HAP-1 (cell line): ENCODE measurements at places on chromosomes 4 and X.

- no peak for DNase-seq
These were observed 139.9 kb downstream of the CAMK2D start for GRCh38 chr4:113621633-113622032.

GRCh38 chrX:9476810-9477575, 12.1 kb downstream of the TBL1X start:
- DNase-seq, result no peak

DNA sequence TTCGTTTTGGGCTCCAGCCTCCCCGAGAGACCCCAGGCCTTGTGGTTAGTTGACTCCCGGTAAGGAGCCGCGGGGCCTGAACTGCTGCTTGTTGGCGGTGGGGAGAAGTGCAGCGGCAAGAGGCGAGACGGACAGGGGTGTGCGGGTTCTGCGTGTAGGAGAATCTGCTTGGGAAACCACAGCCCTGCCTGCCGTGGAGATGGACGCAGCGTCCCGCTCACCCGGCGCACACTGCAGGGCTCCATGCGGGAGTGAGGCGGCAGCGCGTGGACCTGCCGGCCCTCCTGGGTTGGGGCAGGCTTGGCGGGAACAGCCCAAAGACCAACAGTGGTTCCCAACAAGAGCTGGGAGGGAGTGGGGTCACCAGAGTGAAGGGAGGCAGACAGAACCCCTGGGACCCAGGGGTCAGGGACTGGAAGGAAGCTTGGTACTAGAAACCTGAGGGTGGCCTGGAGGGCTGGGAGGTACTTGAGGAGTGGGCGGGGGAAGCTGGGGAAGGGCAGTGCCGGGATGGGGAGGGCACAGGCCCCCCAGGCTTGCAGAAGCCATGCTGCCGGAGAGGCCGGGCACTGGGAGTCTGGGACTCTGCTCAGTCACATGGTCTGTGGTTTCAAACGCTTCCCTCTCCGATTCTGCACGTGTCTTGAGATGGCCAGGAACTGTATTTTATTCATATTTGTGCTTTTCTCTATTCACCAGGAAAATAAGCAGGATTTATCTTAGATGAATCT, 70.8 kb downstream of the RGS12 start:
- DNase-seq, result no peak

DNA sequence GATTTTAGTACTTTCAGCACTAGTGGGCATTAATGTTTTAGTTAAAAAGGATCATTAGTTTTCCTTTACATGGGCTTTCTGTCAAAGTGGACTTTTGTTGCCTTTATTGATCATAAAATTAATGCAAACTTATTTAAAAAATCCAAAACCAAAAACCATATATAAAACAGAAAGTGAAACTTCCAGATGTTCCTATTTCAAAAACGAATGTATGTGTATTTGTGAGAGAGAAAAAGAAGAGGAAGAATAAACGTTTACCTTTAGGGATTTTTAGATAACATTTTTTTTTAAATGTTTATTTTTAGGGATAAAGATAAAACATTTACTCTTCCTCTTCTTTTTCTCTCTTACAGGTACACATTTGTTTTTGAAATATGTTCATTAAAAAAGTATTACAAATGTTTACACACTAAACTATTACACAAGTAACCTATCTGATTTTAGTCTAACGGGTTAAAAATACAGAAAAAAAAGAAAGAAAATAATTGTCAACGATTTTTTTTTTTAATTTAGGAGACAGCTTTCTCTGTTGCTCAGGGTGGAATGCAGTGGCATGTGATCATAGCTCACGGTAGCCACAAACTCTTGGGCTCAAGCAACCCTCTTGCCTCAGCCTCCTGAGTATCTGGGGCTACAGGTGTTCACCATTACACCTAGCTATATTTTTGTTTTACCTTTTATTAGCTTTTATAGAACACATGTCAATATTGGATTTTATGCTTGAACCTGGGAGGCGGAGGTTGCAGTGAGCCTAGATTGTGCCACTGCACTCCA, 16.8 kb upstream of the COX18 start:
- DNase-seq, result no peak

DNA sequence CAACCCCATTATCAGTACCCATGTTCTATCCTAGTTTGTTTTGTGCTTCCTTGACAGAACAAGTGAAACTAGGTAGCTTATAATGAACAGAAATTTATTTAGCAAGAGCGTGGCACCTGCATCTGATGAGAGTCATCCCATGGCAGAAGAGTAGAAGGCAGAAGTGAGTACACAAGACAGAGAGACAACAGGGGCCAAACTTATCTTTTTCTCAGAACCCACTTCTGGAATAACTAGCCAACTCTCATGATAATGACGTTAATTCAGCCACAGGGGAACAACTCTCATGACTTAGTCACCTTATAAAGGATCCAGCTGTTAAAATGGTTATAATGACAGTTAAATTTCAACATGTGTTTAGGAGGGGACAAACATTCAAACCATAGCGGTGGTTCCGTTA, 644.9 kb downstream of the TECRL start:
- DNase-seq, result no peak

- DNase-seq, result no peak
These were observed 97.0 kb upstream of the STIM2 start for GRCh38 chr4:26763648-26764047.

- no peak for DNase-seq
These were observed 2441.7 kb downstream of the ARAP2 start for GRCh38 chr4:33802578-33802977.

GRCh38 chrX:119735467-119735866, 22.9 kb upstream of the SOWAHD start:
- DNase-seq, result no peak

DNA sequence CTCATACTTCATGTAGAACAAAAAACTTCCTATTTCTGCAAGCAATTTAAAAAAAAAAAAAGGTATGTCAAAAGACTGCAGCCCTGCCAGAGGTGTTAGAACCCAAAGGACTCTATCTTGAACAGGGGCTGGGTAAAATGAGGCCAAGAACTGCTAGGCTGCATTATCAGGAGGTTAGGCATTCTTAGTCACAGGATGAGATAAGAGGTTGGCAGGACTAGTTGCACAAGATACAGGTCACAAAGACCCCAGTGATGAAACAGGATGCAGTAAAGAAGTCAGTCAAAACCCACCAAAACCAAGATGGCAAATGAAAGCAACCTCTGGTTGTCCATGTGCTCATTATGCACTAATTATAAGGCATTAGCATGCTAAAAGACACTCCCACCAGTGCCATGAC, 104.1 kb downstream of the ANOS1 start:
- DNase-seq, result no peak

GRCh38 chrX:119880552-119881437, 9.2 kb downstream of the NDUFA1 start:
- peak; percentile 64 for DNase-seq

- no peak for DNase-seq
These were observed 85.1 kb downstream of the PDGFC start for GRCh38 chr4:156886481-156886880.

- peak; percentile 94 for DNase-seq
These were observed 1.5 kb downstream of the DCUN1D4 start for GRCh38 chr4:51844153-51845054.

DNA sequence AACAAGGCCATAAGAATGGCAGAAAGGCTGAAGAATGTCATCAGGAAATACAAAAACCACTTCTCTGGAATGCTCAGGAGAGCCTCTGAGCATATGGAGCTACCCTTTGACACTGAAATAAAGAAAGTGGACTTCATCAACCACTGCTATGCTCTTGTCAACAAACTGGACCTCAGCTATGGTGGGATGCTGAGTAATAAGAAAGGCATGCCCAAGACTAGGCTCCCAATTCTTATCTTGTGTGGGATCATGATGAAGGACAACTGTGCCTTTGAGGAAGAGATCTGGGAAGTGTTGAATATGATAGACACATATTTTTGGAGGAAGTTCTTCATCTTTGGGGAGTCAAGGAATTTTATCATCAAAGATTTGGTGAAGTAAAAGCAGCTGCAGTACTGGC, 86.9 kb upstream of the MAGEB16 start:
- DNase-seq, result no peak

DNA sequence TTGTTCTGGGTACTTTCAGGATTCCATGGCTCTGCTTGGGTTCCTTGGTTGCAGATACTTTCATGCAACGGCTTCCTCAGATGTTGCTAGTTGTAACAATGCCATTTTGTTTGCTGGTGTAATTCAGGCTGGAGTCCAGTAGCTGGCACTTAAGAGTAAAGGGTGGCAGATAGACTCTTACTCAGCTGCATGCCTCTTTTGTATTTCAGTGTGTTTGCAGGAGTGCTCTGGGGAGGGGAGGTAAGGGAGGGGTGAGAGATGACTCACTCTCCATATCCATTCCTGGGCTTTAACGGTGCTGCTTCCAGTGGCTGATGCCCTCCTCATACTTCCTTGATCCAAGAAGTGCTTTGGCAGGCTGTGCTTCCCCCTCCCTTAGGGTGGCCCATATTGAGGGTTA, 155.2 kb downstream of the ZNF330 start:
- DNase-seq, result no peak

DNA sequence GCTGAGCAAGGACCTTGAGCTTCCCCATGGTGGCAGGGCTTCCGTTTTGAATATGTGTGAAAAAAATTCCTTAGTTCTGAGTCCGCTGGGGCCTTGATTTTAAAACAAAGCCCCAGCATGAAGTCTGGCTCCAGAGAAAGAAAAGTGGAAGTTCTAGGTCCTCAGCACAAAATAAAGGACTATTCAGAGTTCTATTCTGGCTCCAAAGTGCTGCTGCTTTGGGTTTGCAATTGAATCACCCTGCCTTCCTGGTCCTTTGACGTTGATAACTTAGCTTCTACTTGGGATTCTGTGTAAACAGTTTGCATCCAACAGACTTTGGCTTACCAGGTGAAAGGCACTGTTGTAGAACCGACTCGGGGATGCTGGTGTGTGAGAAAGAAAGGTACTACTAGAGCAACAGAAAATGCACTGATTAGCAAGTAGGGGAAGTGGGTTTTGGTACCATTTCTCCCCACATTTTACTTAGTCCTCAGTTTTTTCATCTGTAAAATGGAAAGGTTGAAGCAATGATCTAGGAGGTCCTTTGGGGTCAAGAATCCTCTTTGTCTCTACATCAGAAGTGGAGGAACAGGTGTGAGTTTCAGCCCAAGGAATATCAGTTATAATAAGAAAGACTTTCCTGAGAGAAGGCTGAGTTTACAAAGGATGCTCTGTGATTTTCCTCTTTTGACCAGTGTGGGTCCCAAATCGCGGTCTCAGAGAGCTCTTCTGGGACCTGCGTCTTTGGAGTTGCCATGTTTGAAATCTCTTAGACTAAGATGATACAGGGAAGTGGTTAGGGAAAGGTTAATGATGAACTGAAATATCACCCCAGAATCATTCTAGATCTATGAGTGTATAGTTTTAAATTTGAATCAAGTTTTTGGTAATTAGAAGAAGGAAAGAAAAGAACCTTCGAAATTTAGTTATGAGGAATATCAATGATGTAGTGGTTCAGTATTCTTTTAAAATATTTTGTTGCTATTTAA, 28.2 kb downstream of the IGFBP7 start:
- DNase-seq, result no peak

DNA sequence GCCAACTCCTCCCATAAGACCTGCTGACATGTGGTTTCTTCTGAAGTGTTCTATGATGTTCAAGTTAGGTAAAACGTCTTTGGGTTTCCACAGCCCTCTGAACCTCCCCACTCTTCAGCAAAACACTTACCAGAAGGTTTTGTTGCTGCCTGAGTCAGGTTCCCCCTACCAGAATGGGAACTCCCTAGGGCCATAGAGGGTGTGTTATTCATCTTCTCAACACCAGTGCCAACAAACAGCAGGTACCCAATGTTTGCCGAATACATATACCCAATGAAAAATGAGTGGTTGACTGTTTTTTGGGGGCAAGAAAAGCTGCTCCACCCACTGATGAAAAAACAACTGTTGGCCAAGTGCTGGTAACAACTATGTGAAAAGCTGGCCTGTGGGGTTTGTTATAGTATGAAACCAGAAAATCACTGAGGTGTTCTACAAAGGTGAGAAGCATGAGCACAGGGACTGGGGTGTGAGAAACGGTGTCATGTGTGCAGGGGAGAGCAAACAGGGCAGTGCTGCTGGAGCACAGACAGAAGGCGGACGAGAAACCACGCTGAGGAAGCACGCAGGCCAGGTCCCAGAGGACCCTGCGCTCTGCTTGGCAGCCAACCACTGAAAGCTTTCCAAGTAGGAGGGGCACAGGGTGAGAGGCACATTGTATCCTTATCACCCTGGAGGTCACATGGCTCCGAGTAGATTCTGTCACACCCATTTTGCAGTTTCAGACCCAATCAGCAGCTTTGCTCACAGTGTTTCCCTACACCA, 28.8 kb downstream of the ATP8A1 start:
- no peak for DNase-seq

DNA sequence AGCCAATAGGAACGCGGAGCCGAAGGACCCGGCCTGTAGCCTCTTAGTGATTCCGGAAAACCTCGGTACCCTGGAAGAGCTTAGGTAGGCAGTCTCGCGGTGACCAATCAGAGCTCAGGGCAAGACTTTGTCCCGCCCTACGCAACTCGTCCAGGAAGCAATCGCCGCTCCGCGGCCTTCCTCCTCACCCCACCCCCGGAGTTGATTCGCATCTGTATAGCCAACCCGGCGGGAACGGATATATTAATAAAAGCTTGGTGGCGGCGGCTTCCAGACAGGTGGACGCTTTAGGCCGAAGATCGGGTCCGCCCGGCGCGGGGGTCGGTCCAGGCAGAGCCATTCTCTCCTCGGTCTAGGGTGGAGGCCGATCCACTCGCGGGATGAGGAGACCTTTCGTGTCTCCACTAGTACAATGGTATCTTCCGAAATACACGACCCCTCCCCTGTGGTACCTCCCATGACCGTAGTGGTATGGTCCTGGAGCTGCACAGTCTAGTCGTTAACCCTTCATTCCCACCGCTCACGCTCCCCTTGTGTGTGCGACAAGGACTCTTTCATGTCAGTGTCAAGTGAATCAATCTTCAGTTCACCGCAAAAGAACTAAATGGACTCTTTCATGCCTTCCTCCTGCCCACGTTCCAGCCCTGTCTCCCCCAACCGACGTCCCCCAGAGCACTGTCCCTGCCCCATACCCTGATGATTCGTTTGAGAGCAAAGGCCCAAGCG, 24.2 kb upstream of the GLOD5 start:
- DNase-seq, result peak; percentile 97

- DNase-seq, result no peak
These were observed 68.1 kb downstream of the BANK1 start for GRCh38 chr4:101858641-101859040.

DNA sequence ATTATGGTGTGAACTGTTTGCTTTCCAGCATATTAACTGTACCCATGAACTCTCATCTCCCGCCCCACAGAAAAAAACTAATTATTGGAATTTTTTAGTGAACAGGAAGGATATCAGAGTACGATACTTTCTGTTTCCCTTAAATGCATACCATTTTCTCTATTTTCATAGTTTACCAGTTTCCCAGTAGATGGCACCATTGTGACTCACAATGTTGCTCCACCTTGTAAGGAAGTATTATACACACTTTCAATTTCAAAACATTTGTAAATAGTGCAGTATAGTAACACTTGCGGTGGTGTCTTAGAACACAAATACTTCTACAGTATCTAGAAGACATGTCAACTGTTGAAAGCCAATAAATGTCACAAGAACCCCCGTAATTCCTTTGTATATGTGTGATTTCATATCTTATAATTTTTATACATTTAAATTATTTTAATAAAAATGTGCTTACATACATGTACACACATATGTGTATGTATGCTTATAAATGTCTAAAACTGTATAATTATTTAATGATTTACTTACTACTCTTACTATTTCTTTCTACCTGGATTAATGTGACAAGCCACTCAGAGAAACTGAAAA, 167.3 kb downstream of the SLIT2 start:
- DNase-seq, result peak; percentile 77

- no peak for DNase-seq
These were observed 144.6 kb downstream of the AMELX start for GRCh38 chrX:11437642-11438379.

GRCh38 chr4:182740256-182740655, 176.9 kb downstream of the DCTD start:
- no peak for DNase-seq
